ENCODE measurements at places on chromosomes 5 and 9.
A peak's percentile ranks its signal among the peaks of the same experiment; 100 is the strongest.

DNA sequence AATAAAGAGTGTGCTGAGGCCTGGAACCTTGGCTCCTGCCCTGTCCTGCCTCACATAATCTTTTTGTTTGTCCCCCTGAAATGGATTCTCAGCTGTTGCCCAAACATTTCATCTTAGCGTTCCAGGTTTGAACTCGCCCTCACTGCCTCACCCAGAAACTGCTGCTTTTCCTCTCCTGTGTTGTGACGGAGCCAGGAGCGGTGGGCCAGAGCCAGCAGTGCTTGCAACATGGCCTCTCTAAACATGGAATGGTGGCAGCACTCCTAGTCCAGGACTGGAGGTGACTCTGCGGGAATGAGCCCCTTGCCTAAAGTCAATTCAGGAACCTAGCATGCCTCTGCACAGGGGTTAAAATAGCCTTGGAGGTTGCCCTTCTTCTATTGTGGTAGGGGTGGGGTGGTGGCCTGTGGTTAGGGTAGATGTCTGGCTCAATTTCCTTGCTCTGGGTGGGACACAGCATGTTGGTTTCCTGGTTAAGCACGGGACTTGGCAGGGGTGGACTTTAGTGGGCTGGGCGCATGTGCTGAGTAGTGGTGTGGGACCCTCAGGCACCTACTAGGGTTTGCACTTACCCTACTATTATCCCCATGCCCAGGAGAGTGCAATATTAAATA is 101.6 kb downstream of the SLC25A46 start:
- DNase-seq, result no peak

- no peak for DNase-seq
Measured at GRCh38 chr9:134492721-134493460, 148.7 kb upstream of the COL5A1 start.

DNA sequence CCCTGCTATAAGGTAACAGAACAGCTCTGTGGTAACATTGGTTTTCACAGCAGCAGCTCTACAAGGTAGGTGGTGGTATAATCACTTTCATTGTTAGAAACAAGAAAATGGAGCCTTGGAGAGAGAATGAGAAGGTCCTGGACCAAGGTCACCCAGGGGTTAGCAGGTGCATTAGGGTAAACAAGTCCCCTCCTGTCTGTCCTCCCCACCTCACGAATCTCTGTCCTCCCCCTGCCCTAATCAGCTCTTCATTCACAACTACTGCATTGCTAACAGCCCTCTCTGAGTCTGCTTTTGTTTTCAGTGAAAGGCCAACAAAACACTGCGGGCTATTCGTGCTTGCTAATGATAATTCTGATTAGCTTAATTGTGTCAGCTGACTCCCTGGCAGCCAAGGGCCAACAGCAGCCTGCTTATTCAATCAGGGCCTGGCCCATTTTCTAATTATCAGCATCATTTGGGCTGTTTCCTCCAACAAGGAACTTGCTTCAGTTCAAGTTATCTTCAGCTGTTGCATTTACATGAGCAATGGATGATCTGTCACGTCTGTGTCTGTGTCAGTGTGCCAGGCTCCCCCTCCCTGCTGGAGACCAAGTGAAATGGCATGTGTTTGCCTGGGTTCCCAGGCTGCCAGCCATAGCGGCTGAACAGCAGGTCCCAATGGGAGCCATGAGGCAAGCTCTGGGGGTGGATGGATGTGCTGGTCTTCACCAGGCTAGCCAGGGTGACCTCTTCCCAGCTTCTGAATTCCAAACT is 56.7 kb upstream of the EQTN start:
- no peak for DNase-seq

GRCh38 chr5:103031607-103032006 is 88.3 kb downstream of the GIN1 start:
- DNase-seq, result no peak

DNA sequence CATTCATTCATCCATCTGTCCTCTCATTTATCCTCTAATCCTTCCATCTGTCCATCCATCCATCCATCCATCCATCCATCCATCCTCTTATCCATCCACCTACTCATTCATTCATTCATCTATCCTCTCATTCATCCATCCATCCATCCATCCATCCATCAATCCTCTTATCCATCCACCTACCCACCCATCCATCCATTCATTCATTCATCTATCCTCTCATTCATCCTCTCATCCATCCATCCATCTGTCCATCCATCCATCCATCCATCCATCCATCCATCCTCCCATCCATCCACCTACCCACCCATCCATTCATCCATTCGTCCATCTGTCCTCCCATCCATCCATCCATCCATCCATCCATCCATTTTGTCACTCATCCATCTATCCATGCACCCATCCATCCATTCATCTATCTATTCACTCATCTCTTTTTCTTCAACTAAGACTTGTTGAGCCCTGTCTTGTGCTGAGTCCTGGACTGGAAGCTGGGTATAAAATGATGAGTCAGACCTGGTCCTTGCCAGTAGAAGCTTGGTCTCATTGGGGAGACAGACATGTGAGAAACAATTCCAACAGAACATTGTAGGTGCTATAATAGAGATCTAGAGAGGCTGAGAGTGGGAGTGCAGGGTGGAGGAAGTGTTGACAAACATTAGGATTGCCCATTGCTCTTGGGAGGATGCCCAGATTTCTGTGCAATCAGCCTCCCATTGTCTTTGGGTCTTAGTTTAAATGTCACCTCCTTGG is 55.0 kb upstream of the IER5L start:
- DNase-seq, result no peak

DNA sequence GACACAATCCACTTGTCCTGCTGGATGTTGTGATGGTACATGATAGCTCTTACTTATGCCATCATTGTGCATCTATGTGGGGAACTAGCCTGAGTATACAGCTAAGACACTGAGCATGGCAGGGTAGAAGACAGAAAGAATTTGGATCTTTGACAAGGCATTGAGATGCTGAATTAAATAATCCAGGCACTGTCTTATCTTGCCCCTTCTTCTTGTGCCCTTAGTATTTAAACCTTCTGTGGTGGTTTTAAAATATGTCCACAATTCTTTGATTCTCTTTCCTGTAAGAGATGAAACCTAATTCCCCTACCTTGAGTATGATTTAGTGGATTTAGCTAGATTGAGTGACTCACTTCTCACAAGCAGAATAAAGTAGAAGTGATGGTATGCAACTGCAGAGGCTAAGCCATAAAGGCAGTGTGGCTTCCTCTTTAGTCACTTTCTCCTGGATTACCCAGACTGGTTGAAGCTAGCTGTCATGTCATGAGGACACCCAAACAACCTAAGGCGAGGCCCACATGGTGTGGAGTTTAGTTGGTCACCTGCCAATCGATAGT is 174.0 kb upstream of the NREP start:
- DNase-seq, result peak; percentile 32
